ENCODE measurements at places on chromosomes 5 and 9.

GRCh38 chr9:134405527-134405926 lies 79.3 kb downstream of the RXRA start:
- H3K27me3 ChIP-seq, result no peaks in the 10 kb centered on the region
- H3K27ac ChIP-seq, result no peak overlapping the region
- H3K36me3 ChIP-seq, result no peaks in the 10 kb centered on the region
- H3K4me1 ChIP-seq, result peaks cover 45% of the 10 kb centered on the region
- H3K4me3 ChIP-seq, result no peak overlapping the region

- no peaks in the 10 kb centered on the region for H3K36me3 ChIP-seq
- H3K27ac ChIP-seq, result no peak overlapping the region
- no peak for DNase-seq
- H3K4me1 ChIP-seq, result no peaks in the 10 kb centered on the region
- no peaks in the 10 kb centered on the region for H3K27me3 ChIP-seq
- H3K4me3 ChIP-seq, result no peak overlapping the region
These were observed 19.8 kb upstream of the ITGA1 start for GRCh38 chr5:52767766-52768480.

GRCh38 chr9:134375011-134375390 lies 48.7 kb downstream of the RXRA start:
- peaks cover 36% of the 10 kb centered on the region for H3K4me1 ChIP-seq
- DNase-seq, result no peak
- H3K36me3 ChIP-seq, result no peaks in the 10 kb centered on the region

DNA sequence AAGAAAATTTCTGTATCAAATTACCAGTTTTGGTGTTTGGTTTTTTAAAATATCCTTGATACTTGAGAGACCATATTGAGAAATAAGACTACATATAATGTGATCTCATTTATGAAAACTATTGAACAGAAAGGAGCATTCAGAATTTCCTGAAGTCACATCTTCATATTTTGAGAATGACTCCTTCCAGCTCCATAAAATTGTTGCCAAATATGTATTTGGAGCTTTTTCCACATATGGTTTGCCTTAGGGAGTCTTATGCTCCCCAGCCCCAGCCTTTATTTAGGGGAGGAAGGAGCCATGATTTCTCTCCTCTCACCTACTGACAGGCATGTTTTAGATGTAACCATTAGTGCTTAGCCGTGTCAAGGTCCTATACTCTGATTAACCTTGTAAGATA lies 51.1 kb downstream of the GCNT1 start:
- H3K4me1 ChIP-seq, result no peaks in the 10 kb centered on the region
- H3K27ac ChIP-seq, result no peak overlapping the region
- H3K36me3 ChIP-seq, result no peaks in the 10 kb centered on the region
- H3K27me3 ChIP-seq, result no peaks in the 10 kb centered on the region
- H3K4me3 ChIP-seq, result no peak overlapping the region

Data from endothelial cell of umbilical vein (primary cell).